ENCODE measurements at places on chromosomes 3 and 15.

DNA sequence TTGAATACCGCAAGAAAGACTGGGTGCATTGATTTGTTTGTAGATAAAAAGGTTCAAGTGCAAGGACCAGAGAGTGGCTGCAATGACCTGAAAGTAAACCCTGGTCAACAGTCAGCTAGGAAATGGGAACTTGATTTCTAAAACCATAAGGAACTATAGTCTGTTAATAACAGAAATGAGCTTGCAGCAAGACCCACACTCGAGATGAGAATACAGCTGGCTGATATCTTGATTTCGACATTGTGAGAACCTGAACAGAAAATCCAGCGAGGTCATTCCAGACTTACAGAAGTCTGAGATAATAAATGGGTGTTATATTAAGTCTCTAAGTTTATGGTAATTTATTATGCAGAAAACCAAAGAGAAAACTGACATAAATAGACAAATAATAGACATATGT lies 177.3 kb downstream of the NFKBIZ start:
- ATAC-seq: no peak

DNA sequence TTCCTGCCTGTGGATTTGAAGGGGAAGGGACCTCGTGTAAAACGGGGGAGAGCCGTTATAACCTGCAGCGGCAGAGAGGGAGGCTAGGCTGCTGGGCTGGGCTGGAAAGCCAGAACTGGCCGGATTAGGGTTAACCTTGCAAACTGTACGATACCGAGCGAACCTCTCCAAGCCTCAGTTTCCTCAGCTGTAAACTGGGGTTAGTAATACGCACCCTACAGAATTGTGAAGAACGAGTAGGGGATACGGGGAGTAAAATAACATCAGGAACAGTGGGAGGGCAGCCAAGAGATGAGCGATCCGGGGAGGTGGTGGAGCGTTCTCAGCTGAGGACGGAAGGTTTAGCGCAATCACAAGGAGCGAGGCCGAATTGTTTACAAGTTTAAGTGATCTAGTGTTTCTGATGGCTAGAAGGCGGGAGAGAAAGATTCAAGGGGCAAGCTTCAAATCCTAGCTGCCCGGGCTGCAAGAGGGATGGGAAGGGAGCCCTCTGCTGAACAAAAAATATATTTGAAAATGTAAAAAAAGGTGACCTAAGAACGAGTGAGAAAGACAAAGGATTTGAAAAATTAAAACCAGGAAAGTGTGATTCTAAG lies 768 bp upstream of the SEMA5B start:
- peak; percentile 34 for ATAC-seq

DNA sequence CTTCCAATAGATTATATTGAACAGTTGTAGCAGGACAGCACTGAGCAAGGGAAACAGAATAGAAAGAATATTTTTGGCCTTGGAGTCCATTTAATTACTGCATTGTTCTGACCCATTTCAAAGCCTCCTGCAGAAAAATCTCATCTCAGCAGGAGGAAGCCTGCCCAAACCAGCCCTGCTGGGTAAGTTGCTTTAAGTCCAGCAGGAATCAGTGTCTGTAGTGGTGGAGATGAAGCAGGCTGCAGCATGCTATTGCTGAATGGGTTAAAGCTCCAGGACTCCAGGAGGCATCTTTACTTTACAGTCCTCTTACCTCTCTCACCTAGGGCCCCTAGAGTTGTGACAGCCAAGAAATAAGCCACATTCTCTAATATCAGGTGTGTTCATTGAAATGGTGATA lies 380.3 kb upstream of the THBS1 start:
- ATAC-seq: no peak

- ATAC-seq: no peak
Measured at GRCh38 chr3:194816748-194817591, 131.3 kb downstream of the FAM43A start.

DNA sequence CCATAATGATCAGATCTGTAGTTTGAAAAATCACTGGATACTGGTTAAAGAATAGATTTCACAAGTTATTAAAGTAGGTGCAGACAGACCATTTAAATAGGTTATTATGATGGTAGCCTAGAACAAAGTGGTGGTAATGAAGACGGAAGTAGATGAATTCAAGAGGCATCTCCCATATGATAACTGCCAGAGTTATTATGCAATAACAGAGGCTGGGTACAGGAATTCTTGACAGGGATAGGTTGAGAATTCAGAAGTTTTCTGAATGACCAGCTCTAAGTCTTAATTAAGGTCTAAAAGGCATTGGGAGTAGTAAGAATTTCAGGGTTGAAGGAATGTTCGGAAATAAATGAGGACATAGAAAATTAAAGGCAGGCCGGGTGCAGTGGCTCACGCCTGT lies 108.9 kb downstream of the PEAK1 start:
- ATAC-seq: no peak

- ATAC-seq: no peak
Measured at GRCh38 chr3:107432013-107432515, 54.8 kb downstream of the CCDC54 start.

- no peak for ATAC-seq
Measured at GRCh38 chr15:93026380-93026817, 62.6 kb downstream of the RGMA start.

- ATAC-seq: no peak
Measured at GRCh38 chr3:174488527-174488926, 370.6 kb upstream of the NAALADL2 start.

DNA sequence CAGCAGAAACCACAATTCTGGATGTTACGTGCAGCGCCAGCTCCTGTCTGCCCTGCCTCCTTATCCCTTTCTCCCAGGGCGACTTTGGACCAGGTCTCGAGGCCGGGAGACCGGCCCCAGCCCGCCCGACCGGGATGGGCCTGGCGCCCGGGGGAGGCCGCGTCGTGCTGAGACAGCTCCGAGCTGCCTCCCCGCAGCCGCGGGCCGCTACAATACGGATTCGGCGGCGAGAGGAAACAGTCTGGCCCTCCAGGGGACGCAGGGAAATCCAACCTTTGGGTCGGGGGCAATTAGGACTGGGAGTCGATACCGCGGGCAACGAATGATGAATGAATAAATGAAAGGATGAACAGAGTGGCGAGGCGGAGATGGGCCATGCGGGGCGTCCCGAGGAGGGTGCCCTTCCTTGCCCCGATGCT lies 537 bp downstream of the GRAMD2A start:
- peak; percentile 1 for ATAC-seq

DNA sequence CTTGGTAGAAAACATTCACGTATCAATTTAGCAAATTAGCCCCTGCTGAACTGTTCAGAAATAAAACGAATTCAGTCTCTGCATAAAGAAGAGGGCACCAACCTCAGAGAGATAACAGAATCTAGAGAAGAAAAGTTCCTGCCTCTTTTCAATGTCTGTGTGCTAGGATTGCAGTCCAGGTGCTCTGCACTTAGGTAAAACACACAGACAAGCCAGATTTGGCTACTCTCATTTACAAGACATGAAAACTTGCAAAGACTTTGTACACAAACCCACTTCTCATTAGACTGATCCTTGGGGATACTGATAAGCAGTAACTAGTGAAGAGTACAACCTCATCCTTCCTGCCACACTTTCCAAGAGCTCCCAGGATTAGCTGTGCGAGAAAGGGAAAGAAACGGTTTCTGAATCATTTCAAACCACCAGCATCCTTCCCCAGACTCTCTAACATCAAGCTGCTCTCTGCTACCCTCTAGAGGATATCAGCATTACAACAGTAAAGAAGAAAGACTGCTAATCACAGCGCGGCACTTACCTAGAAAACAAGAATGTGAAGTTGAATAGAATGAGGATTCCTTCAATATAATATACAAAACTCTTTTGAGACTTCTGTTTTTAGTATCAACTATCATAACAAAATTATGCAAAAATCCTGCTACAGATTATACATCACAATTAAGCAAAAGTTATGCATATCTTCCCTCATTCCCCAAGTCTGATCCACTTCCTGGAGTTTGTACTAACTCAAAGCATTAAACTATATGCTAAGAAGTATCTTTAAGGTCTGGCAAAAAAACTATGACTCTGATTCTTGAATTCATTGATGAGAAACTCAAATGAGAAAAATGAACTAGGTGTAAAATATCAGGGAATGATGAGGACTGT lies 306.4 kb downstream of the MAGI1 start:
- ATAC-seq: peak; percentile 61

- no peak for ATAC-seq
Measured at GRCh38 chr15:73799466-73799865, 46.3 kb upstream of the INSYN1 start.

GRCh38 chr15:37813306-37813705 lies 121.1 kb upstream of the TMCO5A start:
- no peak for ATAC-seq

DNA sequence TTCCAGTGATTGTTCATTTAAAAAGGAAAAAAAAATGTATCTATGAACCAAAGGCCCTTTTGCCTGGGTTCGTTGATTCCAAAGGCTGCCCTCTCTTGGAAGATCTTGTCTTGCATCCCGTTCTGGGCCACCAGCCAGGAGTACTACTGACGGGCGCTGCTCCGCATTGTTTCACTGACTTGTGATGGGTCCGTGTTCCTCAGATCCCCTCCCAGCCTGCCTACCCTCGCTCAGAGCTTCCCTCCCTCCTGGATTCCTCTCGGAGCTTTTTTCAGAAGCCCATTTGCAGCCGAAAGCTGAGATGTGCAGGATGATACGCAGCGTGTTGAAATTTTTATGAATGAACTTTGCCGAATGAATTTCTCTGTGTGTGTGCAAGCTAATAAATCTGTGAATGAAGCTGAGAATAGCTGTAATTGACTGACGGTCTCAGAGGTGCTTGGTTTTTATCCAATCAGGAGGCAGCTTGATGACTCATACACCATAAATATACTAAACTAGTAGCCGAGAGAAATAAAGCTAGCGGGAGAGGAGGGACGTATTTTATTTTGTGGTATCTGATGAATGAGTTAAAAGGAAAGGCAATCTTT lies at the start of gene SHC4:
Gene SHC4, minus strand, starts transcription at position 396 of the 590 bp plus-strand sequence. CDS start 904 bp downstream, outside the sequence.
- peak; percentile 50 for ATAC-seq

Measured in activated T-helper 17 cell treated with anti-CD3 and anti-CD28 coated beads, Interleukin-2, amount 50 U/mL, for 72 hours (primary cell).